Spinal cord (tissue), 10 donors: ENCODE measurements at places on chromosomes 1 and 21.

DNA sequence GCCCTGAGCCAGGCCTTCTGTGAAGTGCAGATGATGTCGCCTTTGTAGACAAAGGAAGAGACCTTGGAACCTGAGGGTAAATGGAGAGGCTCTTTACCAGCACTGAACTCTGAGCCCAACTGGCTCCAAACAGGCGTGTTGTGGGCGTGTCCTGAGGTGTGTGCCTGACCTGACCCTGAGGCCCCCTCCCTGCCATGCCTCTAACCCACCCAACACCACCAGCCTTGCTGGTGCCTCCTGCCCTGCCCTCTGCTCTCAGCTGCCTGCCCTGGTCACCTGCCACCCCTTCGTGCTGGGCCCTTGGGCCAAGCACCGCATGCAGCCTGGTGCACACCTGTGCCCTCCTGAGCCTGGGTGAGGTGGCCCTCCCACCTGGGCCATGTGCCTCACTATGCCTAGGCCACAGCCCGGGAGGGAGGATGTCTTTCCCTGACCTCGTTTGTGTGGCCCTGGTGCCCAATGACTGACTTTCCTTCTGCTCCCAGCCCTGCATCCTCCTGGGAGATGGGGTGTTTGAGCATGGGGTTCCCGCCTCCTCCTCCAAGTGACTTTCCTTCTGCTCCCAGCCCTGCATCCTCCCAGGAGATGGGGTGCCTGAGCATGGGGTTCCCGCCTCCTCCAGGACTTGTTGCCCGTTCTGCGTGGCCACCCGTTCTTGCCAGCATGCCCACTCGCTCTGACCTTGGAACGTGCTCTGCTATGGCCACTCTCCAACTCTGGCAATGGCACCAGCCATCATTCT is 157.0 kb downstream of the PCBP3 start:
- DNase-seq: no peak
- H3K4me3 ChIP-seq: no peak overlapping the region
- no peak overlapping the region for H3K27ac ChIP-seq
- H3K4me1 ChIP-seq: peaks cover 13% of the 10 kb centered on the region

DNA sequence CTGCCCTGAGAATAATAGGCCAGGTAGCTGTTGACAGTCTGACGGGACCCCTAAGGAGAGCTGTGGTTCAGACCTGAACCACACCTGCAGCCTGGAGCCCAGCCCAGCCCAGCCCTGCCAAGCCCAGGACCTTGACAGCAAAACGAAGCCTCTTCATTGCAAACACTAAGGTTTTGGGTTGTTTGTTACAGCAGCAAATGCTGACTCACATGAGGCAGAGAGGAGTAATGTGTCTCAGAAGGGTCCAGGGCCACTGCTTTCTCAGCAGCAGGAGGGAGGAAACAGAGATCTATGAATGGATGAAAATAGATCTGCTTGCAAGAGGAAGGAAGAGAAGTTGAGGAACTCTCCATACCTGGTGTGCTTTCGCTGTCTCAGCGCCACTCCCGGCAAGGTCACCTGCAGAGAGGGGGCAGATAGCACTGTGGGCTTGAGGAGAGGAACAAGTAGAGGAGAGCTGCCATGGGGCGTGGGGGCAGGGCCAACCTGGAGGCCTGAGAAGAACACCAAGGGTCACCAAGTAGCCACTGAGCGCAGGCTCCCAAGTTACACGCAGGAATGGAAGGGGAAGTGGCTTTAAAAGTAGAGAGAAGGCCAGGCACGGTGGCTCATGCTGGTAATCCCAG is 127.2 kb downstream of the ZNF281 start:
- no peaks in the 10 kb centered on the region for H3K27me3 ChIP-seq
- H3K4me3 ChIP-seq: no peak overlapping the region
- H3K36me3 ChIP-seq: no peaks in the 10 kb centered on the region
- DNase-seq: no peak
- no peaks in the 10 kb centered on the region for H3K4me1 ChIP-seq
- no peak overlapping the region for H3K27ac ChIP-seq

GRCh38 chr21:31509194-31510017 is 150.1 kb upstream of the SOD1 start:
- H3K27me3 ChIP-seq: no peaks in the 10 kb centered on the region
- no peak overlapping the region for H3K4me3 ChIP-seq
- no peak for DNase-seq
- H3K27ac ChIP-seq: no peak overlapping the region
- no peaks in the 10 kb centered on the region for H3K36me3 ChIP-seq
- H3K4me1 ChIP-seq: peaks cover 3% of the 10 kb centered on the region

- H3K36me3 ChIP-seq: no peaks in the 10 kb centered on the region
- H3K27ac ChIP-seq: no peak overlapping the region
- H3K4me3 ChIP-seq: no peak overlapping the region
Measured at GRCh38 chr1:208942394-208943130, 641.0 kb upstream of the CAMK1G start.

DNA sequence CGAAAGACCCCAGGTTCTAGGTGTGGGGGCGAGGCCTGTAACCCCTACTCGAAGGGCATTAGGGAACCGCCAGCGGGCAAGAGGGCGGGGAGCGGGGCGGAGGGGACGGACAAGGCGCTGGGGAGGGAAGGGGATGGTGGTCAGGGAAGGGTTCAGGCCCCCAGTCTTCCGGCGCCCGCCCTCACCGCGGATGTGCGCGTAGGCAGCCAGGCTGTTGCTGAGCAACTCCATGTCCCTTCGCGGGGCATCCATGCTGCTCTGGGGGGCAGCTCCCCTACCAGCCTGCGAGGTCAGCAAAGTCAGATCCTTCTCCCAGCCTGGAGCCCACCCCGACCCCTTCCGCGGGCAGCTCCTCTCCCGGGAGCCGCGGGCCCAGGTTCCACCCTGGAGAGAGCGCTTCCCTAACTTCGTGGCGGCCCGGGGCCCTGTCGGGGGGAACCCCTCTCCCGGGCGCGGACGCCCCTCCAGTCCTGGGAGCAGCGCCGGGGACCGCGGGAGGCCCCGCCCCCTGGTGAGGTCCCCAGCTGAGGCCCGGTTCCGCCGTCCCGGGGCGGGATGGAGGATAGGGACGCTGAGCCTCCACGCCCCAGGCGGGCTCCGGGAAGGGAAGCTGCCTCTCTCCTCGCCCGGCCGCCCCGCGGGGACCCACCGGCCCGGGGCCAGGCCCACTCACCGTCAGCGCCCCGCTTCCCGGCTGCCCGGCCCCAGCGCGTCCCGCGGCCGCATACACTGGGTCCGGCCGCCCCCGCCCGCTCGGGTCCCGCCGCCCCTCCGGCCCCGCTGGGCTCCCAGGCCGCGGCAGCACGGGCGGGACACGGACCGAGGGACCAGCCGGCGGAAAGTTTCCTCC is 434 bp downstream of the EVA1B start:
- peak overlapping the region; percentile 84 for H3K27ac ChIP-seq
- peaks cover 32% of the 10 kb centered on the region for H3K36me3 ChIP-seq
- peaks cover 31% of the 10 kb centered on the region for H3K27me3 ChIP-seq

- H3K4me1 ChIP-seq: no peaks in the 10 kb centered on the region
- H3K36me3 ChIP-seq: no peaks in the 10 kb centered on the region
- H3K27me3 ChIP-seq: peaks cover 7% of the 10 kb centered on the region
- H3K27ac ChIP-seq: no peak overlapping the region
- no peak for DNase-seq
Measured at GRCh38 chr1:202982715-202983430, 15.8 kb upstream of the CYB5R1 start.
